ENCODE measurements at places on chromosomes 16 and 17.

DNA sequence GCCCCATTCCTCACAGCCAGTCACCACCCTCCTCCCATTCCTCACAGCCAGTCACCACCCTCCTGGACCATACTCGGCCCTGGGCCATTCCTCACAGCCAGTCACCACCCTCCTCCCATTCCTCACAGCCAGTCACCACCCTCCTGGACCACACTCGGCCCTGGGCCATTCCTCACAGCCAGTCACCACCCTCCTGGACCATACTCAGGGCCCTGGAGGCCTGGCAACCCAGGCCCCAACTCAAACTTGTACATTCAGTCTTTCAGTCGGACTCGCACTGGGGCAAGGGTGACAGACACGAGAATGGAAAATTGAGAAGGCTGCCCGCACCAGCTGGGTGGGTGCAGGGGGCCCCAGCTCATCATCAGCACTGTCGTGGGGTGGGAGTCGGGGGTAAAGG lies 30.4 kb upstream of the FOXK2 start:
- DNase-seq: no peak

DNA sequence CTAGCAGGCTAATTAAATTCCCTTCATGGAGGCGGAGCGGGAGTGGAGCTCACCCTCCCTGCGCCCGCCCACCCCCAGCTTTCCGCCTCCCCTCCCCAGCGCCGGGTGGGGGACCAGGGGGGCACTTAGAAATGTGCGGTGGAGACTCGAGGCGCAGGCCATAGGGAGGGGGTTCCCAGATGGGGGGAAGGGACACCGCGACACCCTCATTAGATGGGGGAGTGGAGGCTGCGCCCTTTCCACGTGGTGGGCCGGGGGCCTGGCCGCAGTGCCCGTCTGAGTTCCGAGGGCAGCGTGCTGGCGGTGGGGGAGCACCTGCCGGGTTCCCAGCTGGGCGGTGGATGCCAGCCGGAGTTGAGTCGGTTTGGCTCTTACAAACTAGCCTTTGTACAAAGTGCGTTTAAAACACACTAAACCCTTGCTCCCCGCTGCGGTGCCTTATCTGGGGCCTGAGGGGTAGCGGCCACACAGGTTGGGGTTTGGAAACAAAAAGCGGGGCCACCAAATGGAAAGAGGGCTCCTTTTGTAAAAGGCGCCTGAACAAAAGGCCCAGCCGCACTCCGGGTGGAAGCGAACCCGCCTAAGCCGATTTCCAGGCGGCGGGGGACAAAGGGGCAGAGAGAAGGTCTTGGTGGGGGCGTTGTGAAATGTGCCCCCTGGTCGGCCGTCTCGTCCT lies 1.4 kb downstream of the GSE1 start:
- no peak for DNase-seq

GRCh38 chr17:44941712-44942331 lies 5.8 kb downstream of the KIF18B start:
- no peak for DNase-seq

DNA sequence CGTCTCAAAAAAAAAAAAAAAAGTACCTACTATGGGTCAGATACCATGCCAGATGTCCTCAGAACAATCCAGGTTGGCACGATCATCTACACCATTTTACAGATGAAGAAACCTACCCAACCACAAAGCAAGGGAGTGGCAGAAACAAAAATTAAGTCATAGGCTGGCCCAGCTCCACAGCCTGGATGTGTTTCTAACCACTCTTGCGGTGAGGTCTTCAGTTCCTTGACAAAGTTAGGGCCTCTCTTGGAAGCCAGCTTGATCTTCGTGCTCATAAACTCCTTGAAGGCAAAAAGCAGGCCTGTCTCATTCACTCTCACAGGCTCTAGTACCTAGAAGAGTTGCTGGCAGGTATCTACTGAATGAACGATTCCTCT lies 6.2 kb downstream of the GGA2 start:
- DNase-seq: no peak
